ENCODE measurements at places on chromosomes 4 and X.
A peak's percentile ranks its signal among the peaks of the same experiment; 100 is the strongest.

- no peak for DNase-seq
These were observed 58.6 kb upstream of the TLL1 start for GRCh38 chr4:165814256-165815020.

- no peak for DNase-seq
These were observed 632.0 kb upstream of the TENM3 start for GRCh38 chr4:181611033-181611711.

GRCh38 chr4:87499403-87500091, 29.6 kb downstream of the SPARCL1 start:
- DNase-seq = no peak

DNA sequence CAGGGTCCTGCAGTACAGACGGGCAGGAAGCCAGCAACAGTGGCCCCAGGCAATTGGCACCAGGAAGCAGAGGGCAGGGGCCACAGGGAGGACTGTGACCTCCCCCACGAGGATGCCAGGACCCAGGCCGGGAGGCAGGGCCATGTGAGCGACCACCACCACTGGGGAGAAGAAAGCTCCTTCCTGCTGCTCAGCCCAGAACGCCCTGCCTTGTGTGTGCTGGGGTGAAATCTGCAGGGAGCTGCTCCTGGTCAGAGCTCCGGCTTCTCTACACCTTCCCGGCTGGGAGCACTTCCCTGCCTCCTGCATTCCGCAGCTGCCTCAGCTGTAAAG, 100.4 kb downstream of the HMX1 start:
- no peak for DNase-seq

DNA sequence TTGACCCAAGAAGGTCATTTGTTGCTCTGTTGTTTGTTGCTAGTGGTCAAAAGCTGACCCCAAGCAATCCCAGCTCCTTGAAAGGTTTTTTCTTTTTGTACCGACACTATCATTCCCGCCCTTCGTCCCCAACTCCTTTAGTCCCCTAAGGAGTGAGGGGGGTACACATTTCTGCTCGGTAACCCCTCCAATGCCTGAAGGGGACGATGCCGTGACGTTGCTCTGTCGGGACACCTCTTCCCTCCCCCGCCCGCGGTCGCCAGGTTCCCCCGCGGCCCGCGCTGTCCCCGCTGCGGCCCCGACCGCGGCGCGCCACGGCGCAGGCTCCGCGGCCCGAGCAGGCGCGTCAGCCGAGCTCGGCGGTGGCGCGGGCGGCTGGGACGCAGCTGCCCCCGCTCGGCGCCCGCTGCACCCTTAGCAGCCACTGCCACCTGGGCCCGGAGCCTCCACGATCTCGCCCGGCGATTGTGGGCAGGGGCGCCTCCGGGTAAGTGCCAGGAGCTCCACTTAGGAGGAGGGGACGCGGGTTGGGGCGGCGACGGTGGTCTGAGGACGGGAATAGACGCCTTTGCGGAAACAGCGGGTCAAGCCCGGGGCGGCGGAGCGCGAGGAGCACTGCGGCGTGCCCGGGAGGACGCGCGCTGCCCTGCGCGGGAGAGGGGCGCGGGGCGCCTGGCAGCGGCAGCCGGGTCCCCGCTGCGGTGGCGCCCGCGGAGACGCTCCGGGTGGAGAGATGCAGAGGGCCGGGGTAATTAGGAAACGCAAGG, at the start of gene GLRB:
TSS of gene GLRB (plus strand) at position 340 of the 767 bp plus-strand sequence. CDS start 1,875 bp downstream, outside the sequence.
- peak; percentile 11 for DNase-seq

All from IMR-90 (cell line).